ENCODE measurements at places on chromosomes 6 and 20. TPM values are rescaled to one million over a fixed set of nuclear protein-coding genes. Genes with fewer than 3 reads are reported as not detected.
A peak's percentile ranks its signal among the peaks of the same experiment; 100 is the strongest.

PPIL6 gene
- total RNA-seq = 4.8 TPM

RIPPLY2 gene
- total RNA-seq = not detected

TBXT gene
- total RNA-seq = not detected

RCAN2 gene
- 6.7 TPM for total RNA-seq

DNA sequence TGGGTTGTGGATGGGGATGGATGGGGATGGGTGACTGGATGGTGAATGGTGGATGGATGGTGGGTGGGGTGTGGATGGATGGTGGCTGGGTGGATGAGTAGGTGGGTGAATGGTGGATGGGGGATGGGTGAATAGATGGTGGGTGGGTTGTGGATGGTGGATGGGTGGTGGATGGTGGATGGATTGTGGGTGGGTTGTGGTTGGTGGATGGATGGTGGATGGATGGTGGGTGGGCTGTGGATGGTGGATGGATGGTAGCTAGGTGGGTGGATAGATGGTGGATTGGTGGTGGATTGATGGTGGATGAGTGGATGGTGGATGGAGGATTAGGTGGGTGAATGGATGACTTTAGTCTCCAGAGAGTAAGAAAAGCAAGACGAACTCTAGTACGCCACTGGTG is 57.6 kb downstream of the YTHDF1 start:
- no peaks in the 10 kb centered on the region for H3K36me3 ChIP-seq
- H3K4me3 ChIP-seq = no peak overlapping the region
- no peaks in the 10 kb centered on the region for H3K4me1 ChIP-seq

GRCh38 chr20:34199183-34199582 is 42.0 kb upstream of the ASIP start:
- H3K27me3 ChIP-seq = peaks cover 10% of the 10 kb centered on the region
- peaks cover 16% of the 10 kb centered on the region for H3K4me1 ChIP-seq
- no peak for DNase-seq
- H3K4me3 ChIP-seq = no peak overlapping the region

GRCh38 chr6:136920216-136920615 is 1.9 kb upstream of the SLC35D3 start:
- H3K27me3 ChIP-seq = peaks cover 73% of the 10 kb centered on the region
- peak overlapping the region; percentile 56 for H3K4me3 ChIP-seq
- no peak overlapping the region for H3K27ac ChIP-seq
- no peaks in the 10 kb centered on the region for H3K36me3 ChIP-seq
- H3K4me1 ChIP-seq = no peaks in the 10 kb centered on the region

DNA sequence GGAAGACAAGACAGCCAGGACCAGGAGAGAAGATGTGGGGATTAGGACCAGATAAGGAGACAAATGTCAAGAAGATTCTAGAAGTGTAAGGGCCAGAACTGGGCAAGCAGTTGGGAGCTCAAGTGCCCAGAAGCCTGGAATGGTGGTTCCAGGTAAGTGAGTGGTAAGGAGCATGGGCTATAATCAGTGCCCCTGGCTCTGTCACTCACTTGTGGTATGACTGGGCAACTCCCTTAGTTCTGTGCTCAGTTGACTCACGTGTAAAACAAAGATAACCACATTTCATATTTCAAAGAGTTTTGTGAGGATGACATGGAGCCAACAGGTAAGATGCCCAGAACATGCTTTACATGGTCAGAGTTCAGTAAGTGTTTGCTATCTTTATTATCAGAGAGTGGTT is 11.2 kb downstream of the CCDC167 start:
- no peak overlapping the region for H3K4me3 ChIP-seq
- H3K27me3 ChIP-seq = no peaks in the 10 kb centered on the region
- H3K36me3 ChIP-seq = no peaks in the 10 kb centered on the region
- no peak overlapping the region for H3K27ac ChIP-seq
- no peak for DNase-seq

- H3K4me1 ChIP-seq = no peaks in the 10 kb centered on the region
- H3K4me3 ChIP-seq = no peak overlapping the region
- H3K27me3 ChIP-seq = peaks cover 23% of the 10 kb centered on the region
- H3K27ac ChIP-seq = no peak overlapping the region
Observed at GRCh38 chr20:63335711-63336110, 25.4 kb downstream of the CHRNA4 start.

Measured in neural progenitor cell (in vitro differentiated cells).